ENCODE measurements at places on chromosomes 12 and 14.

GRCh38 chr12:80490329-80490728 lies 46.3 kb downstream of the PTPRQ start:
- DNase-seq, result no peak

GRCh38 chr12:49471557-49471956 lies 67.3 kb upstream of the KCNH3 start:
- DNase-seq, result no peak

DNA sequence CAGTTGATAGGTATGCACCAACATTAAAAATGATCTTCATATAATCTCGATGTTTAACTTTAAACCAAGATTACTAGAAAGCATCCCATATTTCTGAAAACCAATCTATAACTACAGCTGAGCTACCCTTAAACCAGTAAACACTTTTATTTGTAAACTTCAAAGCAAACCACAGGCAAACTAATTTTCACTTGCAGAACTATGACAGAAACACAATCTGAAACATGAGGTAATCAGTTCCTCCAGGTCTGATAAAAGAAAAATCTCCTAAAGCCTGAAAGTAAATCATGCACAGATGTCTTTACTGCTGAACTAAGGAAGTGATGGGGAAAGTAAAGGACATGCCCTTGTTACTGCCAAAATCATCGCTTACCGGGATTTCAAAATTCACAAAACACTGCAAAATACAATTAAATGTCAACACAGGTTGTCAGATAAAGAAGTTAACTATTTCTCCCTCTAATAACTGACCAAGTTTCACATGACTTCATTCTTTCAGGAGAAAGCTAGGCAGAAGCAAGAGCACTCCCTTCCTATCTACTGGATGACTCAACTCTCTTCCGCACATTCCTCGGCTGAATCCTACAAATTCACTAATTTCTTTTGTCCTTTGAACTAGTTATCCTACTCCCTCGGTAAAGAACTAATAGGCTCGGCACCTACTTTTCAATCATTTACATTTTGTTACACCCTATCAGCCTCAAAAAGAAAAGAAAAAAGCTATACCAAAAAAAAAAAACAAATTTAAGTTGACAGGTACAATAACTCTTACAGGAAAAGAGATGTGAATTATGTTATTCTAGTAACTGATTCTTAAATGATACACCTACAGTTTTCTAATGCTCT lies 1.4 kb downstream of the EEA1 start:
- peak; percentile 61 for DNase-seq

DNA sequence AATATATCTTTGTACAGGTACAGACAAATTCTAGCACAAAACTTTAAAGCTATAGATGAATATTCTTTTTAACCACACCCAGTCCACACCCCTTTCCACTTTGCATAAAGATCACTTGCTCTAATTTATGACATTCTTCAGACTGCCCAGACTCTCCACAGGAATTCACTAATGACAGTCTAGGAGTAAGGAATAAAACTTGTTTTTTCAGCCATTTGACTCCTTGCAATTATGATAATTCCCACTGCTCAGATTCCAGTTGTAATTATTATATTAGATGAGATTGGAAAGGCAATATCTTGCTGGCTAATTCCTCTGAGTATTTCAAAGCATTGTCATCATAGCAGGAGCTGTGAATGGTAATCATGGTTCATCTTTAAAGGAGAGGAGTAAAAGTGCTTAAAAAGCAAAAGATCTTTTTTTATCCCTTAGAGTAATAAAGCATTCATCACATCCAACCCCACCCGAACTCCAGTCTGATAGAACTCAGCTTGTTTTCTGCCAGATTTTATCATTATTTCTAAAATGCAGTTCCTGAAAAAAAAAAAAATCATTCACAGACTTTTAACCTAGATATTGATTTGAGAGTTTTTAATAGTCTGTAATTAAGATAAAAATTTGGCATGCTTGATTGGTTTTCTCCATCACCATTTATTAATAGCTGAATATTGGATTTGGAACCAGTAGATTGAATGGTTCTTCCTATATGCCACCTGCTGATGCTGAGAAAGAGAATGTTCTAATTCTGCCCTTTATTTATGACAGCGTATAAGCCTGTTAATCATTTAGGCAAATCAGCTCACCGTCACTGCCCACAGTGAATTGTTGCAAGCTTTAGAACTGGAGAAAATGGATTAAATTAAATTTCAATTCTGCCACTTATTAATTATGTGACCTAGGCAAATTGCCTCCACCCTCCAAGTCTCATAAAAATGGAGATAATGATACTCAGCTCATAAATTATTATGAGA lies 93.9 kb upstream of the RASSF8 start:
- DNase-seq, result no peak

DNA sequence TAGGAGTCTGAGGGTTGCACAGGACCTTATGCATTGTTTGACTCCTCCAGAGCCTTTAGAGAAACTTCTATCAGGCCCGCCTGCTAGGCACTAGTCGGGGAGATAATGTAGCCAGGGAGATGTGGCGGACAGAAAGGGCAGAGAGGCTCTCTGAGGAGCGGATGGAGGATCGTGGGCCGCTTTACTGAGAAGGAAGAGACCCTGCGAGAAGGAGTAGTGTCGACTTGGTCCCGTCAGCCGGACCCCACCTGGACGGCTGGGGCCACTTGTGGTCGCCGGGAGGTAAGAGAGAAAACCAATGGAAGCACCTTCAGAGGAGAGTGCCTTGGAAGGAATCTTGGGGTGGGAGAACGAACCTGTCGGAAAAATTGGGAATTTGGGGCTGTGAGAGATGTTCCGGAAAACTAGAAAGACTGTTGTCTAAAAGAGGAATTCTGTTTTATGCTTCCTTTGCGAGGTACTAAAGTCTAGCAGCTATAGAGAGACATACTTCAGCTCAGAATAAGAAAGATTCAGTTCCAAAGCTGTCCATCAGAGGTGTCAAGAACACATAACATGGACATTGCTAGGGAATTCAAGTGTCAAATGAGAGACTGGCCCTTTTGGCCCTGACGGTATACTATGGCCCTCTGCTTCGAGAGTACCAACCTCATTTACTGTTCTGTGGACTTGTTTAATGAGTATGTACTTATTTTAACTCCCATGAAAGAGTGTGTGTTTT lies 660 bp upstream of the MCRS1 start:
- DNase-seq, result peak; percentile 17

All from suppressor macrophage treated with lipopolysaccharide for 4 hours (primary cell).